ENCODE measurements at places on chromosomes 12 and 14.
A peak's percentile ranks its signal among the peaks of the same experiment; 100 is the strongest.

- no peak for DNase-seq
Measured at GRCh38 chr14:58607131-58607951, 30.4 kb upstream of the DACT1 start.

DNA sequence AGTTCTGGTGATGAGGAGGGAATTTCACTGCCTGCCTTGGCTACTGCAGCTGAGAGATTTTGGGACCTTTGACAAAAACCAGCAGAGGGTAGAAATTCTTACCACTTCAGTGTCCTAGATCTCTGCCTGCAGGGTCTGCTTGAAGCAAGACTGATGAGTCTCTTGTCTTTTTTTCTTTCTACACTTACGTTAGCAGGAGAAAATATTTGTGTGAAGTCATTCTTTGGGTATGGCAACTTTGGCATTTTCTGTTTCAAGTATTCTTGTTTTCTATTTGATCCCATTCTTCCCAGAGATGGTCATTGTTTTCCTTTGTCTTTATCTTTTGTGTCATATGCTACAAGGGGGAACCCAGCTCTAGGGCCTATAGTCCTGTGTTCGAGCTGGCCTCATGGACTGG lies 65.6 kb upstream of the FERMT2 start:
- no peak for DNase-seq

DNA sequence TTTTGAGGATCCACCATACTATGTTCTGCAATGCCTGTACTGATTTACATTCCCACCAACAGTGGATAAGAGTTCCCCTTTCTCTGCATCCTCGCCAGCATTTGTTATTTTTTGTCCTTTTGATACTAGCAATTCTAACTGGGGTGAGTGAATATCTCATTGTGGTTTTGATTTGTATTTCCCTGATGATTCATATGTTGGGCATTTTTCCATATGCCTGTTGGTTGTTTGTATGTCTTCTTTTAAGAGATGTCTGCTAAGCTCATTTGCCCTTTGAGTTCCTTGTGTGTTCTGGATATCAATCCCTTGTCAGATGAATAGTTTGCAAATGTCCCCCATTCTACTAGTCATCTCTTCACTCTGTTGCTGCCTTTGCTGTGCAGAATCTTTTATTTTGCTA lies 49.0 kb upstream of the MSRB3 start:
- no peak for DNase-seq

DNA sequence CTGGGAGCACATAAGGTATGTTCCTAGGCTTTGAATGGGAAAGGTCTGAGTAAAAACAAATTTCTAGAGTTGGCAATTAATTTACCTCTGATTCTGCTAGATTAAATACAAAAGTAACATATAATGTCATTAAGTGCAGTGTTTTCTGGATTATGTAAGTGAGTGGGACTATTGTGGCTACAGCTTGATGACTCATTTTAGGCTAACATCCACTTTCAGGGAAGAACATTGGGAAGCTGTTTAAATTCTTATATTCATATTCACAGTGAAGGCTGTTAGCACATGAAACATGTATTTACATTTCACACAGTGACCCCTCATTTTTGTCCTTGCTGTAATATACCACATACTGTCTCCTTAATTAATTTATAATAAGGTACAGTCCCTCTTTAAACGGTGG lies 13.2 kb upstream of the BMAL2 start:
- DNase-seq, result no peak

DNA sequence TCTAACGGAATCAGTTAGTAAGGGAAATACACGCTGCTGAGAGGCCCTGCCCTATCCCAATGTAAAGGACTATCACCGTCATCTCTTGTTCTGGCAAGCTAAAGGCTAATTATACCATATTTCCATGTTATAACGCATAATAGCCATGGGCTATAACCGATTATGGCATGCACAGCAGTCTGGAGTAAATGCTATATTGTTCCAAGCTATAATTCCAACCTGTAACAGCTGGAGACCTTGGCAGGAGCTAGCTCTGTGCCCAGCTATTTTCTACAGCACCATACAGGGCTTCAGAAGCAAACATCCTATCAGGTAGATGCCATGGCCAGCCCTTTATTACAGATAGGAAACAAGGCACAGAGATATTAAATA lies 26.3 kb downstream of the SYNE3 start:
- DNase-seq, result no peak

GRCh38 chr12:124453419-124454351 lies 113.7 kb downstream of the NCOR2 start:
- DNase-seq, result peak; percentile 83

GRCh38 chr12:107704041-107704440 lies 18.4 kb downstream of the PWP1 start:
- DNase-seq, result no peak

DNA sequence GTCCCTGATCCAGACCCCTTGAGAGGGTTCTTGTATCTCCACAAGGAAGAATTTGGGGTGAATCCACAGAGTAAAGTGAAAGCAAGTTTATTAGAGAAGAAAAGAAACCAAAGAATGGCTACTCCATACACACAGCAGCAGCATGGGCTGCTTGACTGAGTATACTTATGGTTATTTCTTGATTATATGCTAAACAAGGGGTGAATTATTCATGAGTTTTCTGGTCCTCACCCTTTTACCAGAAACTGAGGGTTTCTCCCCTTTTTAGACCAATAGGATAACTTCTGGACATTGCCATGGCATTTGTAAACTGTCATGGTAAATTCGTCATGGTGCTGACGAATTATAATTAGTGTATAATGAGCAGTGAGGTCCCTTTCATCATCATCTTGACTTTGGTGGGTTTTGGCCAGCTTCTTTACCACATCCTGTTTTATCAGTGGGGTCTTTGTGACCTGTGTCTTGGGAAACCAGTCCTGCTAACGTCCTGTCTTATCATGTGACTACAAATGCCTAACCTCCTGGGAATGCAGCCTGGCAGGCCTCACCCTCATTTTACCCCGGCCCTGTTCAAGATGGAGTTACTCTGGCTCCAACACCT lies 121.9 kb downstream of the SPTSSA start:
- DNase-seq, result no peak

DNA sequence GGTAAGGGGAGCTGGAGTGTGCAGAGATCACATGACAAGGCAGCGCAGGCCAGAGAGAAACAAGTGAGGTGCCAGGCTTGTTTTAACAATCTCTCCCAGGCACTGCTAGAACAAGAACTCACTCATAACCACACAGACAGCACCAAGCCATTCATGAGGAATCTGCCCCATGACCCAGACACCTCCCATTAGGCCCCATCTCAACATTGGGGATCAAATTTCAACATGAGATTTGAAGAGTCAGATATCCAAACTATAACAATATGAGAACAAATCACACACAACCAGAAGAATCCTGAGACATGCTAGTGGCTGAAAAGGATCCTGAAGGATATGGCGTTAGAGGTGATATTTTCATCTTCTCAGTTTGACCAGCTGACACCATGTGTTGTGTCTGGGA lies 21.9 kb downstream of the OR6J1 start:
- DNase-seq, result no peak

DNA sequence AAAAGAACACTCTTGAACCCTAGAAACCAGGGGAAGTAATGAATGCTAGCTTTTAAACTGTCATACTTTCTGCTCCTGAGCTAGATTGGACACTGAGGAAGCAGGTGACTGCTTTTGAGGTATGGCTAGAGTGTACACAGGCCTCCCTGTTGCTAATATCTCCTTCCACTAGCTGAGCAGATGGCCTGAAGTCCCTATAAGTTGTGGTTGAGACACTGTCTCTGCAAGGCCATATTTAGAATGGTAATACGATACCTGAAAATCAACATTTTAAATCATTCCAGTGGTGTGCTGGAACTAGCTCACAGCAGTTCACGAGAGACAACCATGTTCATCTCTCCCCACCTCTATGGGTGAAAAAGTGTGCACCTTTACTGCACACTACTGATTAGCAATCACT lies 46.4 kb upstream of the BMP4 start:
- no peak for DNase-seq

DNA sequence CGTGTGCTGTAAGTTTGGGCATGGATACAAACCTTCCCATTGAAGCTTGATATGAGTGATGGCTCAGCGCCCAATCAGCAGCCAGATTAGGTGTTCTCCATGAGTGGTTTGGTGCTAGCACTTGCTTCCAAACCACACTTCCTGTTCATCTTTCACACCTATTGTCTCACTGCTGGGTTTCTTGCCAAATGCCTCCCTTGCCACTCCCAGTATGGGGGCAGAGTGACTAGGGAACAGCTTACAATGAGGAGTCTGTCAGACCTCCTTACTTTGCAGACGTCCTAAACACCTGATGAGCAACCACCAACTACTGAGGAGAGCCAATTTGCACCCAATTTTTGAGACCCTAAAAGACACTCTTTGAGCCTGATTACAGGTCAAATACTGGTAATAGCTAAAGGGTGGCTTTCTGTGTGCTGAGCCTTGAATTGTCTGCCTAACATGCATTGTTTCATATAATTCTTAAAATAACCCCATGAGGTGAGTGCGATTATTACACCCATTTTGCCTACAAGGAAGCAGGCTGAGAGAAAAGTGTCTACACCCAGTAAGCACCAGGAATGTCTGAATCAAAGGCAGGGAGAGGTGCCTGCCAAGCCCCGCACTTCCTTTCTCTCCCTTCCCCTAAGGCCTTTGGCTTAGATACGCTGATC lies 48.4 kb upstream of the FOS start:
- DNase-seq, result peak; percentile 51

DNA sequence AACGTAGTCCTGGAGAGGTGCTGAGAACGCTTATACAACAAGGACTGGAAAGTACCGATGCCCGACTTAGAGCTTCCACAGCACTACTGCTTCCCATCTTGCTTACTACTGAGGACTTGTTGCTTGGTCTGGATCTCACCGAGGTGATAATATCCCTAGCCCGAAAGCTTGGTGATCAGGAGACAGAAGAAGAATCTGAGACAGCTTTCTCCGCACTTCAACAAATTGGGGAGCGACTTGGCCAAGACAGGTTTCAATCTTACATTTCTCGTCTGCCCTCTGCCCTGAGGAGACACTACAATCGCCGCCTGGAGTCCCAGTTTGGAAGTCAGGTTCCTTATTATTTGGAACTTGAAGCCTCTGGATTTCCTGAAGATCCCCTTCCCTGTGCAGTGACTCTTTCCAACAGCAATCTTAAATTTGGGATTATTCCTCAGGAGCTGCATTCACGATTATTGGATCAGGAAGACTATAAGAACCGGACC lies 1.1 kb downstream of the TOGARAM1 start:
- DNase-seq, result no peak

- DNase-seq, result no peak
Measured at GRCh38 chr12:132075026-132075713, 68.9 kb downstream of the DDX51 start.

DNA sequence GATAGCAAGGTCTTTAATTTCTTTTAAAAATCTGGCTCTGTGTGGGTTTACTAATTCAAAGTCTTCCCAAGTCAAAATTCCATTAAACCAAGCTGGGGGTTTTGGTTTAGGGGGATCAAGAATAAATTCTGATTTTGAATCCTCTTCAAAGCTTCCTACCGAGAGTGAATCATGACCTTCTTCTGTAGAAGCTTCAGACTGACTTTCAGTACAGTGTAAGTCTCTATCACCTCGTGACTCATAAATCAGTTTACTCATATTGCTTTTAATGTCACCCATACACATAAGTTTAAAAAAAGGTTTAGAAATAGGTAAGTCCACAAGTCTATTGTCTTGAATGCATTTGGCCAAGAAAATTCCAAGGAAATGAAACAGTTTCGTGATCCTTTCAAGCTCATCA lies 80.6 kb upstream of the STRN3 start:
- DNase-seq, result no peak

DNA sequence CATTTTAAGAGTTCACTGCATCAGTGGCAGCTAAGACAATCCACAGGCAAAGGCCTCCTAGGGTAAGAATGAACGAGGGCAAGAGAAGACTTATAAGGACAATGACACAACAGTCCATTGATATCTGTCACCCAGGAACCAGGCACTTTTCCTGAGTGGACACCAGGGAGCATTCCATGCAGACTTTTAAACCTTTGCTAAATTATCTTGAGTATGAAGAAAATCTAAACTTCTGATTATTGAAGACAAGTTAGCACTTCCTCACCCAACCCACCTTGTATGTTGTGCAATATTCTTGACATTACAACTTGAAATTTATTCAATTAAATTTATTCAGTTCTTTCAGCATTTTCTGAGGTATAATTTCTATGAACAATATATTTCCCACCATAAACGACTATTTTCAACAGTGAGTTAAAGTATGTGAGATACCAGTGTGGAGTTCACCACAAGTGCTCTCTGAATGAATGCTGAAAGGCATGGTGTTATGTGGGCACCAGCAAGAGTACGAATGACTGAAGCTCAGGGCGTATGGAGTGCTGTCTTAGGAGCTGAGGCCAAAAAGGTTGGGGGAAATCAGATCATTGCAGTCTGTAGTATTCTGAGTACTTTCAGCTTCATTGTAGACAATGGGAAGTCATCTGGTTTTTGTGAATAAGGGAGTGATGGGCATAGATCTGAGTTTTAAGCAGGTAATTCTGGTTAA lies 124.3 kb upstream of the LMNTD1 start:
- no peak for DNase-seq

DNA sequence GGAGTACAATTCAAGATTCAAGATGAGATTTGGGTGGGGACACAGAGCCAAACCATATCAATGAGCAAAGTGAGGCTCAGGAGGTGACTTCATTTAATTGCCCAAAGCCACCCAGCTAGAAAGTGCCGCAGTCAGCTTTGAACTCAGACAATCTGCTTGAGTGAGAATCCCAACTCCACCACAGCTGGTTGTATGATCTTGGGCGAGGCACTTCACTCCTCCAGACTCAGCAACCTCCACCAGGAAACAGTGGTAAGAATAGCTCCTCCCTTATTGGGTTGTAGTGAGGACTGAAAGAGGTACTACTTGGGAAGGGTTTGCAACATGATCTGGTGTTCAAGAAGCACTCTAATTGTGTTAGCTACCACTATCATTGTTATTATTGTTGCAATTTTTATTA lies 129.2 kb upstream of the RFLNA start:
- no peak for DNase-seq

DNA sequence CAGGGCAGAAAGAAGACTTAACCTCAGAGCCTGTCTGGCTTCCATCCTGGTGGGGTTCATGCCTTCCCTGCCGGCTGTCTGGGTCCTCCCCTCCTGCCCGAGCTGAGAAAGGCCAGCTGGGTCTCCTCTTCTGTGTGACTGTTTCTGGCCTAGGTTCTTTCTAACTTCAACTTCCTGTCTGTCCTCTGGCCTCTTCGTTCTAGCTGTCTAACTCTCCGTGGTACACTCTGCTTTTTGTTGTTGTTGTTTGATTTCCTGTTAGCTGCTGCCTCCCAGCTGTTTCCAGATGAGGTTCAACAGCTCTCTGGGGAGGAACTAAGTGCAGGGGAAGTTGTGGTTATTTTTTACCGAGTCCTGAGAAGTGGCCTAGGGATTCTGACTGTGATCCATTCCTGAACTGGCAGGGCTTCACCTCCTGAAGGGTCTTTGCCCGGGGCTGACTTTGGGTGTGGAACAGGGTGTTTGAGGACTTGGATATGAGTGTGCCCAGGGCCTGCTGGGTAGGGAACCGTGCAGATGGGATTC lies 3.2 kb downstream of the MLXIP start:
- no peak for DNase-seq

DNA sequence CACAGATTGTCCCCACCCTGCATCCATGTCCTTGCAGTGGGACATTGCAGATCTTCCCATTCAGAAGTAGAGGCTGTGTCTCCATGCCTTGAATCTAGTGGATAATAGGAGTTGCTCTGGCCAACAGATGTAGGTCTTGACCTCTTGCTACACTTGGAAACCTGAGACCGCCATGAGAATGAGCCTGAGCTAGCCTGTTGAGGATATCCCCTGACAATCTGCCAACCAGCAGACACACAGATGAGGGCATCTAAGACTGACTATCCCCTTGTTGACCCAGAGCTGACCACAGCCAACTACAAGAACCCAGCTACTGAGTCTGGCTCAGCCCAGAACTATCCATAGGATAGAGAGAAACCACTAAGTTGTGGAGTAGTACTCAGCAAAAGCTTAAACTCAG lies 161.1 kb upstream of the NOS1 start:
- DNase-seq, result no peak
